Progenitor cell of endocrine pancreas (in vitro differentiated cells): ENCODE measurements at places on chromosomes 1 and 21. TPM values are rescaled to one million over a fixed set of nuclear protein-coding genes. Genes with fewer than 3 reads are reported as not detected.

DNA sequence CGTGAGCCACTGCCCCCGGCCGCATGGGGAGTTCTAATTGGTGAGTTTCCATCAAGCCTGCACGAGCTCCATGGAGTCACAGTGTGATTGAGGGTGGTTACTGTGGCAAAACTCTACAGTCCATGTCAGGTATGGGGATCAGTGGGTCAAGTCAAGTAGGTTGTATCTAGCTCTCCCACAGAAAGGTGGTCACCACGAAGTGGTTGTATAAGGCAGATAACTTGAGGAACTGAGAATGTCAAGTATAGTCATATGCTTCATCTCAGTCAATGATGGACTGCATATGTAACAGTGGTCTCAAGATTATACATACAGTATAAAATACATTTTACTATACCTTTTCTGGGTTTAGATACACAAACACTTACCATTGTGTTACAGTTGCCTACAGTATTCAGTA lies 348.6 kb upstream of the ZP4 start:
- DNase-seq, result no peak

- DNase-seq, result no peak
Measured at GRCh38 chr1:175394739-175395138, 202.2 kb upstream of the KIAA0040 start.

- DNase-seq, result no peak
Measured at GRCh38 chr1:63671514-63671913, 78.3 kb downstream of the PGM1 start.

DNA sequence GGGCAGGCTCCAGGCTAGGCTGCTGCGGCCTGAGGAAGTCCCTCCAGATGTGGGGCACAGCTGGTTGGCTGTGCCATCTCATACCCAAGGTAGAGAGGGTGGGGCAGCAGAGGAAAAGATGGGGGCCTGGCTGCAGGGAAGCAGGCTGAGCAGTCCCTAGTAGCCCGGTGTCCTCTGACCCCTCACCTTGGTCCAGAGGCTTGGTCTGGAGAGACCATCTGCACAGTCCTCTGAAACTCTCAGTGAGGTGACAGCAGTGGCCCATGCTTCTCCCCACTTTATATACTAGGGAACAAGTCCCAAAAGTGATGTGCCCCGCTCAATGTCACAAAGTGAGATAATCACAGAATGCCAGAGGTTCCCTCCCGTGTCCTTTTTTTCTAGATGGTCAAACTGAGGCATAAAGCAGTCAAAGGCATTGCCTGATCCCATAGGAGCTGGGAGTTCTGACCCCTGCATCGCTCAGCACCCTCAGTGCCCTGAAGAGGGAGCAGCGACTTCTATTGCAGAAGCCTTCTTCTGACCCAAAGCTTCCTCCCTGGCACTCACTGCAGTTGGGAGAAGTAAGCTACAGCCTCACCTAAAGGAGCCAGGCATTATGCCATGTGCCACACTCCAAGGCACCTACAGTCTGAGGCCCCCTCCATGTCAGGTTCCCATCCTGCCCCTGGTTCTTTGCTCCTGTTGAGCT lies 45.5 kb downstream of the TRABD2B start:
- DNase-seq, result no peak

GRCh38 chr1:218874313-218874712 lies 299.4 kb upstream of the LYPLAL1 start:
- DNase-seq, result no peak

GRCh38 chr1:156337052-156337887 lies 822 bp downstream of the CCT3 start:
- no peak for DNase-seq

GRCh38 chr1:81802457-81802706 lies 1.6 kb downstream of the ADGRL2 start:
- no peak for DNase-seq

DNA sequence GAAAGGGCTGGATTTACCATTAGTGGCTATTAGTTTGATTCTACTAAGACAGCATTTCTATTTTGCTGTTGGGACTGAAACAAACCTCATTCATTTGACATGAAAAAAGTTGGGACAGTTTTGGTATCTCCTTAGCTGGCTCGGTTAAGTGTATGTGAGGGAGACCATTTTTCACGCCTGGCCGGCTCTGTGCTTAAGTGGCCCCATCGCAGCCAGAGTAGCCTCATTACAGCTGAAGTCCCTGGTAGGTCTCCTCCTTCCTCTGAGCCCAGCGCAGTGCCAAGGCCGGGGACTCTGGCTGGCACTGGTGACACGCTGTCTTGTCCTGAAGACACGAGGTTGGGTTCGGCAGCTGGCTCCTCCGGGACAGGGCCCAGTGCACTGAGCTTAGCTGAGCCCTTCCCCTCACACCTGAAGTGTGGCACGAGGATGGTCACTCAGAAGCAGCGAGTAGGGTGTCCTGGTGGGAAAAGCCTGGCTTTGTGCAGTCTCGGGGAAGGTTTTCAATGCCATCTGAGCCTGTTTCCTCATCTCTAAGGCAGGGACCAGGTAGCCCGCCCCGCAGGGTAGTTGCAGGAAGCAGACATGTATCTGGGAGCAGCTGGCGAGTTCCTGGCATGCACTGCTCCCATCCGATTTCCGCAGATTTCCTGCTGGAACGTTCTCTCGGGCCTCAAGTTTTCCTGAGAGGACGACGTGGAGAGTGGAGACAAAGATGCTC lies 196.5 kb downstream of the DYRK1A start:
- DNase-seq, result no peak

OXCT2 gene
- total RNA-seq, result 0.38 TPM in 1 of 2 replicates, not detected in the other

INSRR gene
- total RNA-seq, result not detected in 2 replicates

PAX7 gene
- not detected in 2 replicates for total RNA-seq
